ENCODE measurements at places on chromosomes 4 and X.

GRCh38 chrX:100649550-100650356, 5.8 kb downstream of the SRPX2 start:
- no peak for DNase-seq

- DNase-seq, result no peak
These were observed 892.1 kb upstream of the INTU start for GRCh38 chr4:126740687-126741086.

- no peak for DNase-seq
These were observed 2.7 kb downstream of the TMEM165 start for GRCh38 chr4:55398461-55398860.

DNA sequence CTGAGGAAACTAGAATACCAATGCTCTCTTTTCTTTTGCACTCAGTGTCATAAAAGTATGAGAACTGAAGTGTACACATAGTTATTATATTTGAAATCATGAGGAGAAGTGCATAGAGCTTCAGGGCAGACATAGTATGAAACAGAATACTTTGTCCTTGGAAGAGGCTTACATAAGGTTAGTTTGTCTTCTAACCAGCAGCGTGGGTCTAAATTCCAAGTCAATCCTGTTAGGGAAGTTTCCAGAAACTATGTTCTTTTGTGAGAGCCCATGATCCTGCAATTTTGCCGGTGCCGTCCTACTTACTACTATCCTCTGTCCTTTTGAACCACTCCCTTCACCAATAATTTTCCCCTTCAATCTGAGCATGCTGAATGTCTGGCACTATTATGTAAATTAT, 156.2 kb downstream of the PABPC4L start:
- no peak for DNase-seq

DNA sequence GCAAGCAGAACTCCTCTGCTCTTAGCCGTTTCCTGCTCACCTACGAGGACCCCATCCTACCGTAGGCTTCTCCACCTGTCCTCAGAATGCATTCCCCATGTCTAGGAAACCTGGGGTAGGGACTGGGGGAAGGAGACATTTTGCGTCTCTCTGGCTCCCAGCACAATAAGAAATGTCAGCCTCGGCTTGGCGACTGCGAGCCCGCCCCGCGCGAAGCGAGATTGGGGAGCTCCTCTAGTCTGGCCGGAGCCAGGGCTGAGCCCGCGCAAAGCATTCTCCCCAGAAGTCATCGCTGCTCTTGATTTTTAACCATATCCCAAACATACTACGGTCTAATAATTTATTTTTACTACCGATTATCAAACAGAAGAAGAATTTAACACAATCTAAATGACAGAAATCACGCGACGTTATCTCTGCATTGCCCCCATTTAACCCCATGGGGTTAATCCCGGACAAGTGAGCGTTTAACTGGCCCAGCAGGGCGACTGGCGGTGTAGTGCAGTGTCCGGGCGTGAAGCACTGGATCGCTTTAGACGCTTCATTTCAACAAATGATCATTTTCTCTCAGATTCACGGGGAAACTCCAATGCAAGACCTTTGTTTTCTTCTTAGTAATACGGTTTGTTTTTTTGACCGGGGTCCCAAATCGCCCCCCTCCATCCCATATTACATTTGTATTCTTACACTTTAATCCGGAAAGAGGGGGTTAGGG, 8.0 kb upstream of the PITX2 start:
- DNase-seq, result no peak

DNA sequence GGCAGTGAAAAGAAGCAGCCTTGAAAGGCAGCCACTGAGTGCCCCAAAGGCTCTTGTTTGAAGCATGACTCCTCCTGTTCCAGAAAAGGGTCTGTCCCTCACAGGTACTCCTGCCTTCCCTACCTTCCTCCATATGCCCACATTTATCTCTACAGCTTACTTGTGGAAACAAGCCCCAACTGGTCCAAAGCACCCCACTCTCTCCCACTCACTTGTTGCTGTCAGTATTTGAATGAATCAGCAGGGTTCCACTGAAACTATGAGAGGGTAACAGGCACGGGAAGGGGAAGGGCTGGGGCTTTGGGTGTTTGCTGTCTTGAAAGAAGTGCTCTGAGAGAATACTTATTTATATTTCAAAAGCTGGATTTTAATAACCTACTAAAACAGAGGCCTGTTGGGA, 34.9 kb downstream of the GPR143 start:
- DNase-seq, result no peak

DNA sequence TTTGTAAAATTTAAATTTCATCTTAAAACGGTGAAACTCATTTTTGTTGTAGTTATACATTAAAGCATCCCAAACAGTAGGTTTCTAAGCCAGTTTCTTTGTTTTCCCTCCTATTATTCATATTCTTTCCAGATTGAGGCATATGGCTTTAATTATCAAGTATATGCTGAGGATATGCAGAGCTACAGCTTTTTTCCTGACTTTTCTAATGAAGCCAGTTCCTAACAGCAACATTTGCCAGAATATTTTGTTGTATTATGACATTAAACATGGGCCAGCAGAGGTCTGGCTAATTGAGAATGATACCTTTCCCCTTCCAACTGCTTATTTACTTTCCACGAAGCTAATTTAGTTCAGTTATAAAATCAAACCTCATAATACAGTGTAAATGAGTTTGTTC, 75.3 kb downstream of the SLIT2 start:
- no peak for DNase-seq
